ENCODE measurements at places on chromosomes 2 and 18.

- DNase-seq, result no peak
Observed at GRCh38 chr18:47758000-47758399, 172.5 kb downstream of the SMAD2 start.

- DNase-seq, result no peak
Observed at GRCh38 chr2:132517386-132517785, 100.8 kb downstream of the GPR39 start.

DNA sequence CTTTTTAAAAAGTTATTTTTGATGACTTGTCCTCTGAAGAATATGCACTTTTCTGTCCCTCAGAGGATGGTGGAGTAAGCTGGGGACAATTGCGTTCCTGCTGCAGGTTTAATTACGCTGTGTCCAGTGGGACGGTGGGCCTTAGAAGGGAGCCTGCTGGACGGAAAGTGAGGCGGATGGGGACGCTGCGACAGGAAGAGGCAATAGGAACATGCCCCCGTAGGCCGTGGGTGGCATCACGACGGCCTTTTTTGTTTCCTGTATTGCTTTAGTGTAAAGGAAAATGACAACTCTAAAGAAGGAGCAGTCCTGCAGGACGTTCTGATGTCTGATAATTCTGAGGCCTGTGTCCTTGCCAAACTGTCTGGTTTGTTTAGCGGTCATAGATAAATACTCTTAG lies 121.6 kb downstream of the NFATC1 start:
- DNase-seq, result no peak

DNA sequence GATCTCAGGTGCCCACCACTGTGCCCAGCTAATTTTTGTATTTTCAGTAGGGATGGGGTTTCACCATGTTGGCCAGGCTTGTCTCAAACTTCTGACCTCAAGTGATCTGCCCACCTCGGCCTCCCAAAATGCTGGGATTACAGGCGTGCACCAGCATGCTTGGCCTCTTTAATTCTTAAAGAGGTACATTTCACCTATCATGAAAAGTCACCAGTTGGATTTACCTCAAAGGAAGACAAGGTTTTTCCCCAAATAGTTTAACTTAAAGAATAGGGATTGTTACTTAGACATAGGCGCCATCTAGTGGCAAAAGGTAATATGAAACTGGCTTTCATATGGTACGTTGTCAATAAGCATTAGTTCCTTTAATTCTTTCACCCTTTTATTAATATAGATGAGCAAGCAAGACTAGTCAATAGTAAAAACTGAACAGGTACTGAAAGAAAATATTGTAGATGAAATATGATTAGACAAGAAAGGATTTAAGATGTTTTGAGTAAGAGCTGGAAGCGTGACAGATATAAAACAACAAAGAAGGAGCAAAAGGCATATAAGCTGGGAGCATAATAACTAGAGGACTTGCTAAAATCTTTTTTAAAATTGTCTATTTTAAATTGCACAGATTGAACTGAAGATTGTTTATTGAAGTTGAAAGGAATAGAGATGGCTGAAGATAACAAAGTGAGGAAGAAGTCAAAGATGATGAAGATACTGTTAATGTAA lies 35.0 kb upstream of the PSMD14 start:
- DNase-seq, result no peak

GRCh38 chr18:42604820-42605219 lies 510.7 kb downstream of the RIT2 start:
- DNase-seq, result no peak

GRCh38 chr2:222038067-222038802 lies 260.6 kb downstream of the PAX3 start:
- no peak for DNase-seq

- no peak for DNase-seq
Observed at GRCh38 chr18:70295192-70296188, 6.6 kb downstream of the SOCS6 start.

GRCh38 chr2:160358046-160358445 lies 135.6 kb downstream of the RBMS1 start:
- no peak for DNase-seq

DNA sequence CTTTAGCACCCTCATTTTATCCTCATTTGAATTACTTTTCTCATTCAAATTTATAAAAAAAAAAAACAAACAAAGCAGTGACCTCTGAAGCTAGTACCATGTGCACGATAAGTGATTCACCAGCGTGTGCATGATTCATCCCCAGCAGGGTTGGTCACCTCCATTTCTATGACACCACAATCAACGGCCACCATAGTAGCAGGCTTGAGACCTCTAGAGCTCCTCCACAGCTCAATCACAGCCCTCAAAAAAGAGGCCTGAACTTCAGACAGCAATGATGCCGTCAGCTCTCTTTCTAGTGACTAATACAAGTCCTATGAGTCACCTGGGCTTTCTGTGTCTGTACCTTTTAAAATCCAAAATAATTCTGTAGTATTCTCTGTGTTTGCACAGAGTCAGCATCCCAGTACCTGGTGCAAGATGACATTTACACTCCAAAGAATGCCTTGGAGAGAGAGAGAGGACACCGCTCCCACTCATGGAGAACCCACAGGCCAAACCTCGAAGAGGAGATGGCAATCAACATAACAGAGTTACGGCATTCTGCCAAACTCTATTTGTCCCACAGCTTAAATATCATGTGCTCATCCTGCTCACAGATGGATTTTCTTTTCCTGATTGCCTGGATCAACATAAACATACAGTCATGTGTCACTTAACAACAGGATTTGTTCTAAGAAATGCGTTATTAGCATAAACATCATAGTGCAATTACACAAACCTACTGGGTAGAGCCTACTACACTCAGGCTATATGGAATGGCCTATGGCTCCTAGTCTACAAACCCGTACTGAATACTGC lies 58.7 kb downstream of the L3MBTL4 start:
- DNase-seq, result no peak

GRCh38 chr18:62982600-62983251 lies 267.4 kb downstream of the PHLPP1 start:
- peak; percentile 94 for DNase-seq

GRCh38 chr2:86275384-86275799 lies 62.0 kb downstream of the REEP1 start:
- no peak for DNase-seq

- DNase-seq, result no peak
Observed at GRCh38 chr18:6194640-6195039, 220.1 kb downstream of the L3MBTL4 start.

Data from D721Med (cell line).